ENCODE measurements at places on chromosomes 12 and 14. TPM values are rescaled to one million over a fixed set of nuclear protein-coding genes. Genes with fewer than 3 reads are reported as not detected.

DNA sequence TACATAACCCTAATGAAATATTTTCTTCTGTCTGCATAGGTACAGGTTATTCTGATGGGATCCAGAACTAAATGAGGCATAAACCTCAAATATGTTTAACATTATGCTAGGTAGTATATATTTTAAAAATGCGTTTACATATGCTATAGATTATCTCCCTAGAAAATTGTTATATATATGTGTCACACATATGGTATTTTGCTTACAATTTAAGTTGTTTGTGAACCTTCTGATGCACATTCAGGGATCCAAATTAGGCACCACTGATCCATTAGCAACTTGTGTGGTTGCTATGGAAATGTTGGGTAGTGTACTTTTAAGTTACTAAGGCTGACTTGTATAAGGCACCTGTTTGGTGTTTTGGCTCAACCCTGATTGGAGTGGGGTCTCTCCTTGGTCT lies 456.7 kb downstream of the AEBP2 start:
- DNase-seq: no peak

- no peak for DNase-seq
Observed at GRCh38 chr12:124797321-124797720, 66.3 kb downstream of the SCARB1 start.

- no peak for DNase-seq
Observed at GRCh38 chr14:98798099-98798498, 473.9 kb downstream of the BCL11B start.

- DNase-seq: no peak
Observed at GRCh38 chr12:123990511-123990910, 17.5 kb downstream of the ZNF664 start.

The MYF5 gene
- not detected for polyA plus RNA-seq

GRCh38 chr12:100752841-100753240 lies 41.7 kb upstream of the ANO4 start:
- no peak for DNase-seq

The GRIP1 gene
- polyA plus RNA-seq: 5.2 TPM

The REP15 gene
- 3.3 TPM for polyA plus RNA-seq

- DNase-seq: no peak
Observed at GRCh38 chr12:131043401-131043871, 89.7 kb downstream of the ADGRD1 start.
